ENCODE measurements at places on chromosomes 12 and 14. TPM values are rescaled to one million over a fixed set of nuclear protein-coding genes. Genes with fewer than 3 reads are reported as not detected.

Gene MYF5
- not detected for polyA plus RNA-seq

Gene CDCA3
- polyA plus RNA-seq, result 56.9 TPM

Gene INHBC
- 0.05 TPM for polyA plus RNA-seq

Gene RILPL2
- 3.5 TPM for polyA plus RNA-seq

Gene AMIGO2
- 8.6 TPM for polyA plus RNA-seq

Gene TMPRSS12
- not detected for polyA plus RNA-seq

Gene KLHL33
- 0.09 TPM for polyA plus RNA-seq
